ENCODE measurements at places on chromosomes 16 and 17.

GRCh38 chr16:89009343-89010209 is 32.6 kb upstream of the CBFA2T3 start:
- DNase-seq: no peak

DNA sequence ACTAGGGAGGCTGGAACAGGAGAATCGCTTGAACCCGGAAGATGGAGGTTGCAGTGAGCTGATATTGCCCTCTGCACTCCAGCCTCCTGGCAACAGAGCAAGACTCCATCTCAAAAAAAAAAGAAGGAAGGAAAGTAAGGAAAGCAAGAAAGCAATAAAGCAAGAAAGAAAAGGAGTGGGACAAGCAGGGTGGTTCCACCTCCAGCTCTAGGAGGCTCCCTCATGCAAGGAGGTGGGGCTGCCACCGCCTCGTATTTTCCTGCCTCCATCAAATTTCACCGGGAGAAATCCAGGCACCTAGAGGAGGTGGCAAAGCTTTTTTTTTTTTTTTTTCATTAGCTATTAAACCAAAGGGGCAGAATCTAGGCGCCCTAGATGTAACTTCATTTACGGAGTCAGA is 1.0 kb downstream of the CYB561 start:
- no peak for DNase-seq

DNA sequence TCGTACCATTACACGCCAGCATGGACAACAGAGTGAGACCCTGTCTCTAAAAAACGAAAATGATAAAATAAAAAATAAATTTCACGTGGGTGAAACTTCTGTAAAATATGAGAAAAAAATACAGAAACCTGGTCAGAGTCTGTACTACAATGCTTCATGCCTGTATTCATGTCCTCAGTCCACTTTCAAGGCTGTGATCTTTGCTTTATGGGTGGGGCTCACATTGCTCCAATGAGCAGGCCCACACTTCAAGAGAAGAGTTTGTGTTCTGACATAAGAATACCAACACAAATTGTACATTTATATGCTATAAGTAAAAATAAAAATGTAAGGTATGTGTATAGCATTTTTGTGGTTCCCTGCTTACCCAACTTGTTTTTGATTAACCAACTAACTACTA is 32.2 kb upstream of the ABCA3 start:
- DNase-seq: no peak

GRCh38 chr17:45639297-45639849 is 144.7 kb upstream of the CRHR1 start:
- no peak for DNase-seq

GRCh38 chr16:82796047-82796446 is 169.3 kb downstream of the CDH13 start:
- no peak for DNase-seq

GRCh38 chr17:76715496-76715830 is 4.7 kb upstream of the MXRA7 start:
- DNase-seq: no peak

DNA sequence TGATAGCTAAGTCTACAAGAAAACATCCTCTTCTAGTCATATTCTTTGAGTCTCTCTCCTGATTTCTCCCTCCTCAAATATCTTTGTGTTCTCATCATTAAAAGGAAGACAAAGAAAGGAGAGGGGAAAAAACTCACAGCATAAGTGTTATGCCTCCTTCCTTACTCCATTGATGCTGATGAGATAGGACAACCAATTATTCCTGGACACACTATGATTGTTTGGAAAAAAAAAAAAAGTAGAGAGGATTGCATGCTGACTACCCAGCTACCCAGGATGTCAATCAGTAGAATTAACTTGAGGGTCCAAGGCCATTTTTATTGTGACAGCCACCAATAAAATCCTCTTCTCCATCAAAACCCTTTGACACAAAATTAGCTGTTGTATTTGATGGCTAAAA is 299.1 kb upstream of the CDH8 start:
- no peak for DNase-seq

GRCh38 chr17:52181782-52182181 is 23.3 kb upstream of the CA10 start:
- DNase-seq: peak; percentile 76

DNA sequence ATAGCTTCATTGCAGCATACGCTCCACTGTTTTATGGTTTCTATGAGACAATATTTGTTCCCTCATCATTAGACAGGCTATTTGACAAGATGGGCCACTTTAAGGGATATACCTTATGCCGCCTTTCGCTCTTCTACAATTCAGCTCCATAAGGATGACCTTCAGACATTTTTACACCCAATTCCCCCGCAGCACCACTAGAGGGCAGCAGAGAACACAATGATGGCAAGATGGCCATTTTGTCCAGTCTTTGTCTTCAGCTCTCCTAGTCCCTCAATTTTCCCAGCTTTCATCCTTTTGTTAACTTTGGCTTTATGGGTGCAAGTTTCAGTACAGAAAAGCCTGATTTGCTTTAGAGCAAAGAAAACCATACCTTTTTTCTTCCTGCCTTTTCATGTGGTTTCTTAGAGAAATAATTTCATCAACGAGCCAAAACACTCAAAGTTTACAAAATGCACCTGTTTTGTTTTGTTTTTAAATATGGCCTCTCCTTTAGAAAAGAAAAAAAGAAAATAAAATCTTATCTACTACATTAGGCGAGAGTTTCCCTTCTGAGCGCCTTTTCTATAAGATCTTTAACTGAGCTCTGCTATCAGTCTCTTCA is 355.3 kb downstream of the TOX3 start:
- peak; percentile 23 for DNase-seq

DNA sequence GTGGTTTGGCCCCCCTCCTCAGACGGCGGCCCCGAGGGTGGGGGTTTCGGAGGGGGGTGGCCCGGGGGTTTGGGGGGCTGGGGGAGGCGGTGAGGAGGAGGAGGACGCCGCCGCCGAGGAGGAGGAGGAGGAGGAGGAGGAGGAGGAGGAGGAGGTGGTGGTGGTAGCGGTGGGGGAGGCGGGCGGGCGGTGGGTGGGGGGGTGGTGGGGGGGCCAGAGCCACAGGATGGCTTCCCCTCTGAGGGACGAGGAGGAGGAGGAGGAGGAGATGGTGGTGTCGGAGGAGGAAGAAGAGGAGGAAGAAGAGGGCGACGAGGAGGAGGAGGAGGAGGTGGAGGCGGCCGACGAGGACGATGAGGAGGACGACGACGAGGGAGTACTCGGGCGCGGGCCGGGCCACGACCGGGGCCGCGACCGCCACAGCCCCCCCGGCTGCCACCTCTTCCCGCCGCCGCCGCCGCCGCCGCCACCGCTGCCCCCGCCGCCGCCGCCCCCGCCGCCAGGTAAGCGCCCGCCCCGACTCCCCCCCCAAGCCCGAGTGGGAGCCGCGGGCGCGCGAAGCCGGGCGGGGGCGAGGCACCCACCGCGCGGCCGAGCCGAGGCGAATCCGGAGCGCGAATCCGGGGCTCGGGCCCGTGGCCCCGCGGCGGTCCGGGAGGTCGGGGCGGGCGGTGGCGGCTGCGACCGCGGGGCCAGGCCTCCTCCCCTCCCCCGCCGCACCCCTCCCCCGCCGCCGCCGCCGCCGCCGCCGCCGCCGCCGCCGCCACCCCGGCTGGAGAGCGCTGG is 3.8 kb upstream of the CHD3 start:
- DNase-seq: no peak

DNA sequence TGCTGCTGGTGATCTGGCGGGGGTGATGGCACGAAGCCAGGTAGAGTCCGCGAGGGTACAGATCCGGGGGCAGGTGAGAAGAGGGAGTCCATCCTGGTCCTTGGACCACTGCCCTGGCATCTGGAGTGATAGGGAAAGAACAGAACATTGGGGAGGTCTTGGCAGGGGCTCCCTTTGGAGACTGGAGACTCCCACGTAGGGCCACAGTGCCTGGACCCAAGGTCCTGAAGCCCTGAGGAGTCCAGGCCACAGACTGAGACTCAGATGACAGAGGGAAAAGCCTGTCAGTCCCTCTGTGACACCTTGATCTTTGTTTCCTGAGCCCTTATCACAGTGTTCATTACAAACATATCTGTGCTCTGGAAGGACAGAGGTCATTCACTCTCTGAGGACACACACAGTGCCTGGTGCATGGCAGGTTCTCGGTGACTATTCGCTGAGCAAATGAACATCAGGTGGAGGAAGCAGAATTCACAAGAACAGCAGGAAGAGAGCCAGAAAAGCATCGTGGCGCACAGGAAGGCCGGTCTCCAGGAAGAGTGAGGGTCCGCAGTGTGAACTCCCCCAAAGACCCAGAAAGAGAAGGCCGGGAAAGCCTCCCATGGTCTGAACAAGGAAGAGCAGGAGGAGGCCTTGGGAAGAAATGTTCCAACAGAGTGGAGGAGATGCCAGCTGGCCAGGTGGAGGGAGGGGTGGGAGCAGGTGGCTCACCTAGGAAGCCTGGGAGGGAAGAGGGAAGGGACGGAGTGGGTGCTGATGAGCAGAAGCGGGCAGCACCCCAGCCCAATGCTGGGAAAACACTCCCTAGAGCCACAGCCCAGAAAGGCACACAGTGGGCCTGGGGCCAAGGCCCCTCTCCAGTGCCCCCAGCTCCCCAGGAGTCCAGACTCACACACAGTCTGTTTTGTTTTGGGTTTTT is 20.5 kb downstream of the PEMT start:
- peak; percentile 24 for DNase-seq

DNA sequence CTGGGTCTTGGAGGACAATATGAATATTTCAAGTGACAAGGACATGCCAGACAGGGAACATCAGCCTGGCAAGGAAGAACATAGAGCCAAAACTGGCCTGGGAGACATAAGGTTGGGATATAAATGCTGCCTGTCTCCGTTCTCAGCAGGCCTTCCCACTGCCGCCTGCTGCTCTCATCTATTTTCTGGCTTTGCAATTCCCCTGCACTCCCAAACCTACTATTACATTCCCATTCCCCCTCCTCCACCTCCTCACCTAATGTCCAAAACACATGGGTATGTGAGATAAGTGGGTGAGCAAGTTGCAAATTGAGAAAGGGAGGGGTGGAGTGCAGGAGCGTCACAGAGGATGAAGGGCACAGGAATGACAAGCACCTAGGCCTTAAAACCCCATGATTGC is 244.3 kb upstream of the CDH8 start:
- DNase-seq: no peak

DNA sequence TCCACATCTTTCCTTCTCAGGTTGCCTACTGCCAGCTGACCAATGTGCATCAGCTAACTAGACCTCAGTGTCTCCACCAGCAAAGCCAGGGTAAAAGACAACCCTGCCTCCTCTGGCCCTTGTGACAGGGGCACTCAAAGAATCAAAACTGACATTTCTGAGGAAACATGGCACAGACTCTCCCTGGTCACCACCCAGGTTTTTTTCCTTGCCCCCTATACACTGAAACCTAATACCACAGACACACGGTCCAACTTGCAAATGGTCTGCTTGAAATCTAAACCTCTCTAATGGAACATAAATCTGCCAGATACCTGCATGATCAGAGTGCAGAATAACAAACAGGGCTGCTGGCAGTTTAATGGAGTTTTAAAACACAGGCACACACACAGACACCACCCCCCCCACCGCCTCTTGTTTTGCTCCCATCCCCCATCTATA is 19.5 kb upstream of the CORO6 start:
- DNase-seq: no peak

DNA sequence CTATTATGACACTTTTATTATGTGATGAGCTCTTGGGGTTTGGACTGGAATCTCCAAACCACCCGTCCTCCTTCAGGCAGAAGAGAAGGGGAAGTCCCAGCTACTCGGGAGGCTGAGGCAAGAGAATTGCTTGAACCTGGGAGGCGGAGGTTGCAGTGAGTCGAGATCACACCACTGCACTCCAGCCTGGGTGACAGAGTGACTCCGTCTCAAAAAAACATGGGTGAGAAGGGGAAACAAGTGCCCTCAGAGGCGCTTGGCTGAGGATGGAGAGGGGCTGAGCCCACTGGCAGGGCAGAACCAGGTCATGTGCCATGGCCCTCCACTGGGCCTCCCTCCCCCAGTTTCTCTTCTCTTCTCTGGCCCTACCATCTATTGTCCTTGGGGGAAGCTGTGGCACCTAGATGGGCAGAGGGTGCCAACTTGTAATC is 120.9 kb upstream of the SMURF2 start:
- no peak for DNase-seq

- no peak for DNase-seq
These were observed 79.4 kb downstream of the C16orf78 start for GRCh38 chr16:49453021-49453420.

DNA sequence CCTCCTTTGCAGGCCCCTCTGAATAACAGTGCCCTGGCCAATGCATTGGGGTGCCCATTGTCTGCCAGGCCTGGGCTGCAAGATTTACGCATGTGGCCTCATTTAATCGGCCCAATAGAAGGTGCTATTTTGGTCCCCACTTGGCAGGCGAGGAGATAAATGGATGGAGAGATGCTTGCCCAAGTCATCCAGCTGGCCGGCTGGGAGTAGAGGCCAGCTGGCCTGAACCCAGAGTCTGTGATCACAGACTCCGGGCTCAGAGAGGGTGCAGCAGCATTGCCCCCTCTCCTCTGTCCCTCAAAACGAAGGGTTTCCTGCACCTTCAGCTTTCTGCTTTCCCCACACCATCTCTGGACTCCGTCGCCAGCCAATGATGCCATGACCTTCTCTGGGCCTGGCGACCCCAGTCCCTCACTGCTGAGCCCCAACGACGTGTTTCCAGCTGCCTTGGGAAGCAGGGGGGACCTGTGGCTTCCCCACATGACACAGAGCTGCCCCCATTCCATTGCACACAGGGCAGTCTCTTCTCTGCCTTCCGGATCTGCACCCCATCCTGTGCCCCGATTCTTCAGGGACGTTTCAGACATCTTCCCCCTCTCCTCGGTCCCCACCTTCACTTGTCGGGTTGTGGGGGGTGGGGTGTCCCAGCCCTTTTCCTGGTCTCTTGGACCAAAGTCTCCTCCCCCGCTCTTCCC is 3.5 kb upstream of the ADGRG1 start:
- no peak for DNase-seq

DNA sequence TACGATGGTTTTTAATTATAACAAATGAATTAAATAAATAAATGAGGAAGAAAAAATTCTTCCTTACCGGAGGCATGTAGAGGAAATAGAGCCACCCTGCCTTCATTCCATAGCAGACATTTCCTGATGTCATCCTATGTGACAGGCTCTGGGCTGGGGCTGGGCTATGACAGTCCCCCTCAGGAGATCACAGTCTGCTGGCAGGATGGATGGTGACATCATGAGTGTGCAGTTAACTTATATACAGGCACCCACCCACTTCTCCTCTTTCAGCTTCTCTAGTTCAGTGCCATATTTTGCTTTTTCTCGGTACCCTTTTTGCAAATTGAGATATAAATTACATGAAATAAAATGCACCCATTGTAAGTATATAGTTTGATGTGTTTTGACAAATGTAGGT is 6.4 kb upstream of the CMTM3 start:
- no peak for DNase-seq

DNA sequence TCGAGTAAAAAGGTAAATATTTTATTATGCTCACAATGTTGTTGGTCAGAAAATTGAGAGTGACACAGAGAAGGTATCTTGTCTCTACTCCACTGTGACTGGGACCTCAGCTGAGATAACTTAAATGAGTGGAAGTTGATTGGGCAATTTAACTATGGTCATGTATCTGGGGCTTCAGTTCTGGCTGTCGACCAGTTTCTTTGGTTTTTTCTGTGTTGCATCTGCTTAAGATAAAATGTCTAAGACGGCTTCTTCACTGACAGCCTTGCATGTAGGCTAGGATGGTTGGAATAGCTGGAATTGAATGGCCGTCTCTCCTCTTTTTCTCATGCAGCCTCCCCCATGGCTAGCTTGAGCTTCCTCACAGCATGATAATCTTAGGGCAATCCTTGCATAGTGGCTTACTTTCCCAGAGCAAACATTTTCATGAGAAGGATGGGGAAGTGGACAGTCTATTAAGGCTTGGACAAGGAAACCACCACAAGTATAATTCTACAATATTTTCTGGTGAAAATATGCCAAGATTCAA is 433.7 kb downstream of the KIF2B start:
- no peak for DNase-seq
